CD4-positive, alpha-beta T cell treated with Interleukin-12 subunit alpha and Interleukin-12 subunit beta, for 1 hour (primary cell): ENCODE measurements at places on chromosomes 13 and 19.

DNA sequence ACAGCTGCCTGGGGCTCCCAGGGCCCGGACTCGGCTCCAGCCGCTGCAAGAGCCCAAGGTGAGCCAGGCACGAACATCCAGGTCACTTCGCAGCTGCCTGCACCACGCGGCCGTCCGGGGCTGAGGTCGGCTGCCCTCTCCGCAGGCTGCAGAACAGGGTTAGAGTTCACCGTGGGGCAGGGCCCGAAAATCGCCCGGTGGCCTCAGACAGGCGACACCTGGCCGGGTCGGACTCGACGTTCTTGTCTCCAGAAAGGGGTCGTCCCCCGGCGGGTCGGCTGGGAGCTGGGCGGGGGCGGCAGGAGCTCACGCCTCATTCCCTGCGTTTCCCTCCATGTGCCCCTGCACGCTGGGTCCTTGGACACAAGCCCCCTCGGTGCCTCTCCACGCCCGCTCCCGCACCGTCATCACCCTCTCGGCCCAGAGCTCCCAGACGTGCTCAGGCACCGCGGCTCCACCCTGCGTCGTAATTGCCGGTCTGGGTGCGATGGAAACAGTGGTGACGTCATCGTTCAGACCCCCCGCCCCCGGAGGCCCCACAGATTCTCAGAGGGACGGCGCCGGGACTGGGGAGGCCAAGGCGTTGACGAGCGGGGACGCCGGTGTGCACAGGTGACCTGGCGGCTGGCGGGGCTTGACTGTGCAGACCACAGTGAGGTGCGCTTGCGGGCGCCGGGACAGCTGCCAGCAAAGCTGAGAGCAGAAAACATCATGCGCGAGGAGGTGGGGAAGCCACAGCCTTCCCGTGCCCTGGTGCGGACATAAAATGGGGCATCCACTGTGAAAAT is 4.0 kb upstream of the GRIN3B start:
- DNase-seq, result peak; percentile 85

- DNase-seq, result no peak
These were observed 894.9 kb upstream of the PCDH9 start for GRCh38 chr13:68125087-68125480.

- DNase-seq, result no peak
These were observed 35.6 kb upstream of the IL17D start for GRCh38 chr13:20667857-20668437.

DNA sequence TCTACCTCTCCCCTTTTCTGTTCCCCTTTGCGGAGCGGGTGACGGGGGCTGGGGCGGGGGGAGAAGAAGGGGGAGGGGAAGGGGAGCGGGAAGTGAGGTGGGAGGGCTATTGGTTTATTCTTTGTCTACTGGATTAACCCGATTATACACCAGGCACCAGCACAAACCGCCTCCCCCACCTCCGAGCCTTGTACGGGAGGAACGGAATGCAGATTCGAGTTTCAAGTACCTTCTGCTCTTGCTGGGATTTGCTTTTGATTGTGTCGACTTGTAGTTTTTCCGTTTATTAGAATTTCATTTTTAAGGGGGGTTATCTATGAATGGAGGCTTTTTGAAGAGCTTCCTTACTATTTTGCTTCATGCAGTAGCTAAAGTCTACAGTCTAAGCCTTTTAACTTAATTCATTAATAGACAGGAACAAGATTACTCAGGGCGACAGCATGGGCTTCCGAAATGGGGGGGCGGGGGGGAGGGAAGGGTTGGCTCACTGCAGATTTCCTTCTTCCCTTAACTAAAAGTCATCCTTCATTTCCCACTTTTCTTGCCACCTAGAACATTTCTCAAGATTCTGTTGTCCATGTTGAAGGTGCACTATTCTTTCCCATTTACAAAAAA is 937 bp upstream of the SPRY2 start:
- DNase-seq, result no peak

- peak; percentile 32 for DNase-seq
These were observed 766 bp downstream of the SBNO2 start for GRCh38 chr19:1173159-1173844.

DNA sequence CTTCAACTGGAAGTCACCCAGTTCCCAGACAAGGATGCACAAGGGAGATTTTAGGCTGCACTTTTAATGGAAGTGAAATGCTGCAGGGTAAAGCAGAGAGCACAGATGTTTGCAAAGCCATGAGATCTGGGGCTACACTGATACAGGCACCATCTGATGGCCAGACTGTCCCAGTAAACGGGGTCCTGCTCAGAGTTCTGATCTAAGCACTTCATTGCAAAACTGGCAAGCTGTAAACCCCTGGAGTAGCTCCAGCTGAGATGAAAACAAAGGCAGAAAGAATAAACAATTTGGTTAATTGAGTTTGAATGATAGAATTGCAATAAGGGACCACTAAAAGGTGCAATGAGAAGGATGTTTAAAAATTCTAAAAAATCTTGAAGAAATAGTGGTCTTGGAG is 197.1 kb downstream of the OXGR1 start:
- DNase-seq, result no peak
